ENCODE measurements at places on chromosomes 7 and 10.

DNA sequence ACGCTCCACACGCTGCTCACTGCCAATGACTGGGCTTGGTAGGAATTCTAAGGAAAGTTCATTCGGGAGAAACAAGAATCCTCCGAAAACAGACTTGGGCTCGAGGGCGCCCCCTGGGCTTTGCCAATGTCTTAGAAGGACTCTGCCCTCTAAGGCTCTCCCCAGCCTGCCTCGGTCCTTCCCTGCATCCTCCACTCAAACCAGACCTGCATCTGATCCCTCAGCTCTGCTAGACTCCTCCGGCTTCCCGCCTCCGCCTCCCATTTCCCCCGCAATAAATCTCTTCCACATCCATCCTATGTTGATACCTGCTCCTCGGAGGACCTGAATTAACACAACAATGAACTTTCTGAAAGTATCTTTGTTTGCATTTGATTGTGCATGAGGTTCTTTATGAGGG lies 177.6 kb downstream of the PLPP4 start:
- peak; percentile 44 for DNase-seq

DNA sequence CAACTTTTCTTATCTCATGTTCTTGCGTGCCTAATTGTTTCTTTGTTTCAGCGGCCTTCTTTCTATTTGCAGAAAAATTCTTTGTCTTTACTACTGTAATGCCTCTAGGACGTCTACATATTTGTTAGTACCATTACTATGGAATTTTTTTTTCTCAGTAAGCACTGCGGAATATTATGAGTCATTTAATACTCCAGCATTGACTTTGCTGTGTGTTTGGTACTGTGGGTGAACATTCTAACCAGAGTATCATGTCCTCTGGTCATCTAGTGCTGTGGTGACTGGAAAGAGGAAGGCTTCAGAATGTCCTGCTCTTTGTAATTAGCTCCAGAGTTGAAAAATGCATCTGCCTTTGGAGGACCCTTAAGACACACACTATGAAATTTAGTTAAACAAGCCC lies 58.5 kb upstream of the FERD3L start:
- DNase-seq = no peak

DNA sequence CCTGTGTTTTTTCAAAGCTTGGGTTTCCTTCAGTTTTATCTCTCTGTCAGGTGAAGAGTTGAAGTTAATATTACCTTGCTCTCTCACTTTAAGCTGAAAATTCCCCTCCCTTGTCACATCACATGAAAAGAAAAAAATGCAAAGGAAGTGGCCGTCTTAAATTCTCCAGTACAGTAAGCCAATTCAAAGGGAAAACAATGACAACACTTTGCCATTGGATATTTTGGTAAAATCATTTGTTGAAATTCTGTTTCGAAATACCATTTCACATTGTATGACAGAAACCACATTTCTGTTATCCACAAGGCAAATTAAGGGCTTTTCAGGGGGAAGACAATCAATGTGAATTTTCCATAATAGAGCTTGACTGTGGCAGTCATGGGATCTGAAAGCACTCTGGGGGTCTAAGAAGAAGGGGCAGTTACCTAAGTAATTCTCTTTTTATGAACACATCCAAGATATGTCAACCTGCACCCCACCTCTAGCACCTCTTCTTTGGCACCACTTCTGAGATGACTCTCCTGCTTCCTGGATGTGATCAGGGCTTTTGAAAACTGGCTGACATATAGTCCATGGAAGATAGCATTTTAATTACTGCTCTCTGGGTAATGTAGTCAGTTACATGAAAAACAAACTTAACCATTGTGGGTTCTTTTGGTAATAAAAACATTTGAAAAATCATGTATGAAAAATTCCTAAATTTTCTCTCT lies 63.8 kb downstream of the ENTPD1 start:
- DNase-seq = no peak

- DNase-seq = no peak
These were observed 223.2 kb downstream of the FANK1 start for GRCh38 chr10:126119599-126119998.

All from Karpas-422 (cell line).